ENCODE measurements at places on chromosomes 7 and 10.

- no peak for DNase-seq
Measured at GRCh38 chr10:3882855-3883254, 97.8 kb upstream of the KLF6 start.

DNA sequence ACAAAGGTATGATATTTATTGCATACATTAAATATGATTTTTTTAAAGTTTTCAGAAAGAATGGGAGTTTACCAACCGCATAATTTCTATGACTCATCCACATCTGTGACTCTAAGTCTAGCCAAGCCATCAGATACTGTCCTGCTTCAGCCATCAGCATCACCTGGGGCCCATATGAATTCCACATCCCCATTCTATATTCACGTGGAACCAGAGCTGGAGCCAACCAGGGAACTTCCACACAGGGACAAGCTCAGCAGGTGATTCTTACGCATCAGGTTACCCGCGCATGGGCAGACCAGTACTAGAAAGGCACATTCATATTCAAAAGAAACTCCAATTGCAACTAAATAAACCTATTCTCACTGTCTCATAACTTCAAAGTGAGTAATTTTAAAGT lies 817.7 kb upstream of the IGFBP3 start:
- no peak for DNase-seq

DNA sequence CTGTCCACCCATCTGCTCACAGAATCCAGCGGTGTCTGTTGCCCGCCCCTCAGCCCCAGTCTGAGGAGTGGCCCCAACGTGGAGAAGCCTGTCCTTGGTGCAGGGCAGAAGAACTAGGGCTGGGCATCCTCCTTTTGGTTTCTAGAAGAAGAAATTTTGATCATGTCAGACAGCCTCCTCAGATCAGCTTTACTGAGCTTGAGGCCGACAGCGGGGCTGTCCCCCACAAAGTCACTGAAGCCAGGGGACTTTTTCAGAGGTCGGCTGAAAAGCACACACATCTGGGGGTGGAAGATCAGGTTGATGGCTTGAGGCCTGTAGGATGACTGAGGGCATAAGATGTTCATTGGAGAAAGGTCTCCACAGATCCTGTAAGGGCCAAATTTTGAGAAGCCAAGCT lies 767.9 kb downstream of the GRID1 start:
- no peak for DNase-seq

- no peak for DNase-seq
Measured at GRCh38 chr7:104643587-104644217, 315.3 kb downstream of the LHFPL3 start.

- no peak for DNase-seq
Measured at GRCh38 chr7:80593869-80594586, 44.4 kb upstream of the CD36 start.

DNA sequence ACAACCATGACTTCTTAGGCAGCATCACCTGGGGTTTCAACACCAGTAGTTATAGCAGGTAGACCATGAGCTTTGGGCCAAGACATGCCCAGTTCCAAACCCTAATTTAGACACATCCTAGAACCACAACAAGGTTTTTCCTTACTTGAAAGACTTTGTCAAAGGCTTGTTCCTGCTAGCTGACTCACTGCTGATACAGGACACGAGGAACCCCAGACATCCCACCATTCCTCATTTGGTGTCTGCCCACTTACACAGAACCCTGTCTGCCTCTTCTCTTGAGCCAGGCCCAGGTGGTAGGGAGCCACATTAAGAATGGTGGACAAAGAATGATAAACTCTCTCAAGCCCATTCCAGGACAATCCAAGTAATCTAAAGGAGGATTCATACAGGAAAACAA lies 109.0 kb downstream of the CCDC71L start:
- no peak for DNase-seq

DNA sequence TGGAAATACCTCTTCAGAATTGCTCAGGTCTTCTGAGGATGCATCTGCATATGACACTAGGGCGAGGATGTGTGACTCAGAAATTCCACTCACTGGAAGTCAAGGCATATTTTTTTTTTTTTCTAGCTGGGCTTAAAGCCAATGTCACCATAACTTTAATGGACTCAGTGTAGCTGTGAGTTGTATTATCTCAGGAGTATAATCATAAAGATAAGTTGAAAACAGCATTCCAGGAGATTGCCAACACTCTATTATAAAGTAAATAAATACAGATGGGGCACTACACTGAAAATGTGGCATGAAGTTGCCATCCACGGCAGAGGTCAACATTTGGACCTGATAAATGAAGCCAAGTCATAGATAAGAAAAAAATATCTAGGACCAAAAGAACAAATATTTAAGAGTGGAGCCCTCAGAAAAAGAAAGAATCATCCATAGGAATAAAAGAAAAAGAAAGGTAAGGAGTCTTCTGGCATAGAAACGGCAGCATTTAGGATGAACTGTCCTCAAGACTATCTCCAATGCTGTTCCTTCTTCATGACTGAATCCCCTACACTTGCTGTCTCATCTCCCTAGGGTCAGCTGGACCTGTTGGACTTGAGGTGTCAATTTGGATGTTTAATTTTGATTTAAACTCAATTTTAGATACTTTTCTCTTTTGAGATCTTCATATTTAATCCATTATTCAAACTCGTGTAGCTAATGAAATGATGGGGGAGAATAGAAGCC lies 72.9 kb upstream of the CAV2 start:
- no peak for DNase-seq

DNA sequence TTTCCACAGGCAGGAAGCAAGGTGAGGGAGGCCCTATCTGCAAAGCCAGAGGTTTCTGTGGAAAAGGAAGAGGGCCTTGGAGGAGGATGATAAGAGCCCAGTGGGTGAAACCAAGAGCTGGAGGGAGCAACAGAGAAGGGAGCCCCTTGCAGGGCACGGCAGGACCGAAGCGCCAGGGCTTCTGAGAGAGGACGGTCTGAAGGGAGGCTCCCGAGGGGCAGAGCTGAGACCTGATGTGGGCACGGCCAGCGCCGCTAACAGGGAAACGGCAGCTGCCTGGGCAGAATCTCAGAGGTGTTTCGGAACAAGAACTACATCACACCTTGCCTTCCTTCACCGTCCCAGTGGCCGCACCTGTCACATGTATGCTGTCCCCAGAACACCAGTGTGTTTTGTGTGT lies 144.3 kb upstream of the ADARB2 start:
- no peak for DNase-seq

GRCh38 chr7:5217851-5218331 lies 27.9 kb downstream of the WIPI2 start:
- DNase-seq = no peak

DNA sequence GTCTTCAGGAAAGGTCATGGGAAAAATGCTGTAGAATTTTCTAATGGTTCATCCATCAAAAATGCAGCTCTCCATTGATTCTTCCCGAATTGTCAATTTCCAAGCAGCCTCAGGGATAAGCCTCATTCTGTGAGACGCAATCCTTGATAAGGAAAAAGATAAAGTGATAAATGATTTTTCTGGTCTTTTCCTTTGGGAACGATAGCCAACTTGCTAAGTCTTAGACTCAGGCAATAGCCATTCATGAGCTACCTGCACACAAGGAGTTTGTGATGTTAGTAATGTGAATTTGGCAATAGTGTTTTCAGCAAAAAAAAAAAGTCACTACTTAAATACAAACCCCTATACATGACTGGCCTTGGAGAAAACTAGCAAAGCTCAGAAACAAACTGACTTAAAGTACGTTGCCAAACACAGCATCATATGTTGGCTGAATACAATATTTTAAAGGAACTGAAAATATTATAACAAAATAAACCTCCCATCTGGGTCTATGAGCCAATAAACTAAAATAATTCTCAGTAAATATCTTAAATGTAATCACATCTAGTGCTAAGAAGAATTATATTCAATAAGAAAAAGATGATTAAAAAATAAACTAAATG lies 75.5 kb downstream of the KLF6 start:
- DNase-seq = no peak

GRCh38 chr7:94588075-94588474 lies 67.9 kb downstream of the SGCE start:
- no peak for DNase-seq

DNA sequence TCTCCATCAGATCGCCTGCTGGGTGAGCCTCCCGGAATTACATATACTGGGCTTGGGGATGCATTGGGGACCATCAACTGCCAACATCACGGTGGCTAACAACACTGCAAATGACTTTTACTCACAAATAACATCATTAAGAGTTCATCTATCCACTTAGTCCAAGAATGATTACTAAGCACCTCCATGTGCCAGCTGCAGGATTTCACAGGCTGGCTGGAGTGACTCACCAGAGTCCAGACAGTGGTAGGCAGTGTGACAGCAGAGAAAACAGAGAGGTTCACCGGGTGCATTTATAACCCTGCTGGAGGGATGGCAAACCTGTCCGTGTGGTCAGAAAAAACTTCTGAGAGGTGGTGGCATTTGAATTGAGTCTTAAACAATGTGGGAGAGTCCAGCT lies 3.2 kb upstream of the IGFBP3 start:
- DNase-seq = no peak

GRCh38 chr7:142891490-142892082 lies 6.0 kb upstream of the TRPV6 start:
- no peak for DNase-seq

DNA sequence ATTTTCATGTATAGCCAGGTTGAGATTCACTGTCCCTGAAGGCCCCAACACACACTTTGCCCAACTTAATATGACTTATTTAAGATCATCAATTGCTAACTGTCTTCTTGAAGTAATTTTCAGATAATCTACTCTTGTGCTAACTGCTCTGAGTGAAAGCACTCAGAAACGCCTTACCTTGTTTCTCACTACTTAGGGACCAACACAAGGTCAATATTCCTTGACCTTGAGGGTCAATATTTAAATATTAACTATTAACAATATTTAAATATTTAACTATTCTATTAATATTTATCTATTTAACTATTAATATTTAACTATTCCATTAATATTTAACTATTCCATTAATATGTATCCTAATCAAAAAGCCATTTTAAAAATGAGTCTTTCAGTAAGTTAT lies 26.0 kb upstream of the HNRNPH3 start:
- DNase-seq = no peak

DNA sequence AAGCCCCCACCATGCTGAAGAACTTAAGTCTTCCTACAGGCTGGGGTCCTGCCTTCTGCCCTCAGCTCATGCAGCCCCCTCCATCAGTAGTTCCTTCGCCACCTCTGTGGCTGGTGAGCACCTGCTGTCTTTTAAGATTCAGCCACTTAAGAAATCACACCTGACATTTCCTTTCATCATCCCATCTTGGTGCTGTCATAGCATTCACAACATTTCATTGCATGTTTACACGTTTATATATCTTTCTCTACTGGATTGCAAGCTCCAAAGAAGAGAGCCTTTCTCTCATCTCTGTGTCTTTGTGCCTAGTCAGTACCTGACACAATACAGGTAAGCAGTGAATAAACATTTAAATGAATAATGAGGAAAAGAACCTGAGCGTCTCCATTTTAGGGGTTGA lies 38.3 kb downstream of the SND1 start:
- DNase-seq = no peak

- no peak for DNase-seq
Measured at GRCh38 chr7:144390481-144390880, 13.0 kb downstream of the NOBOX start.

- DNase-seq = no peak
Measured at GRCh38 chr10:70546584-70546983, 56.0 kb downstream of the PRF1 start.

DNA sequence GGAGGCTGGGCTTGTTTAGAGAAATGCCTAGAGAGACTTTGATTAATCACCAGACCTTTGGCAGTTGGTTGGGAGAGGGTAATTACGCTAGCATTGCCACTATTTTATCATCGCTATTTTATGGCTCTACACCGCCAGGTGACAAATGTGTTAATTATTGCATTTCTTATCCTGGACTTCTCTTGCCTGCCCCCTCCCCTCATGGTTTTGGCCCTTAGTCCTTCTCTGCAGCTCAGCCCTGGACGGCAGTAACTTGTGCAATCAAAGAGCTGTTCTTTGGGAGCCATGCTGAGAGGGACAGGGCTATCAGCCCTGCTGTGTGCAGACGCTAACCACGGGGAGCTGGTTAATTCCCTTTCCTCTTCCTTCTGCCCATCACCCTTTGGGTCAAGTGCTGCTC lies 585.0 kb downstream of the AUTS2 start:
- no peak for DNase-seq

- DNase-seq = no peak
Measured at GRCh38 chr10:43044448-43044921, 32.4 kb upstream of the RET start.

DNA sequence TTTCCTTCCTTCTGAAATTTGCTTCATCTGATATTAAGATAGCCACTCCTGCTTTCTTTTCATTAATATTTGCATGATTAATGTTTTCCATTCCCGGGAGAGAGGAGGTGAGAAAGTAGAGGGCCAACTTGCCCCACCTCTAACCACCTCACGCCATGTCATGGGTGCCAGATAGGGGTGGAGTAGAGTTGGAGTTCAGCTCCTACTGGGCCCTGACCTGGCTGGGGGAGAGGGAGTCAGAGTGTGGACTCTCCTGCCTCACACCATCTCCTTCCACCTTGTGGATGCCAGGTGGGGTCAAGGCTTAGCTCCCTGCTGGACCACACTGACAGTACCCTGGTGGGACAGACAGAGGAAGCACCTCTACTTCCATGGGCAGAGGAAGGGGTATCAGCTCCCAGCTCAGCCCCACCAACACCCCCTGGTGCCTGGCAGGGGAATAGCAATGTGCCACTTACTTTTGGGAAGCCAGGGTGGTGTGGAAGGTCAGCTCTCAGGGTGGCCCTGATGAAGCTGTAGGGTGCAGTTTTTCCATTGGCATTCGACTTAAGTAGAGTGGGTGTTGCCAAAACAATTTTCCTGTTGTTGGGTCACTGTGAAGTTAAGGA lies 28.0 kb downstream of the CHST12 start:
- no peak for DNase-seq

- DNase-seq = no peak
Measured at GRCh38 chr7:102191556-102192379, 94.9 kb upstream of the SH2B2 start.

- no peak for DNase-seq
Measured at GRCh38 chr10:23693925-23694324, 255.1 kb downstream of the OTUD1 start.

GRCh38 chr7:151117565-151117964 lies 31.3 kb downstream of the AGAP3 start:
- no peak for DNase-seq

GRCh38 chr7:71229699-71230098 lies 97.8 kb downstream of the GALNT17 start:
- no peak for DNase-seq

DNA sequence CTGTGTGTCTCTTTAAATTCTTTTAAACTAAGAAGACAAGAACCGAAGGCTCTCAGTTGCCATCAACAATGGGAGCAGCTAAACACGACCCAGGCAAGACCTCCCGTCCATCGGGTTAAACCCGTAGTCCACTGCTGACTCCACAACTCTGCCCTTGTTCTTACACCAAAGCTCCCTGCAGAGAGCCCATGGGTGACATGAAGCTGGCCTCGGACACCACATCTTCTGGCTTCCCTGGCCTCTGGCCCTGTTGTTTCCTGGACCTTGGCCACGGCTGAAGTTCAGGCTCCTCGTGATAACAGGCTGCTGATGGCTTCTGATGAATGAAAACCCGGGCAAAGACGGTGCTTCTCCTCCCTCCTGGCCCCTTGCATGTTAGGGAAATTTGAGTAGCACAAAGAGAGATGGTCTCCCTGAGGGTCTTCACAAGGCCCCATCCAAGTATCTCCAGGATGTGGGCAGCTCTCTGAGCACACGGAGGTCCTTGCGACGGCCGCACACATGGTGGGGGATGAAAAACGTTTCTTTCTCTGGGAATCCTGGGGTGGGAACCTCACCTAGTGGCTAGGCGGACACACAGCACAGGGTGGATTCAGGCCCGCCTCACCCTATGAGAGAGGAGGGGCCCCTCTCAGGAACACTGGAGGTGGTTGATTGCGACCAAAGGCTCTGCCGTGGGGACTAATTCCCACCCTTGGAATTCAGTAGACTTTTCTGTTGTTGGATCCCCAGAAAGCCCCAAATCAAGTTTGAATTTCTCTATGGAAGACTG lies 271.1 kb downstream of the ADARB2 start:
- no peak for DNase-seq

Data from brain pericyte (primary cell).